Temporal lobe (tissue), 4 donors: ENCODE measurements at places on chromosomes 3 and 15. TPM values are rescaled to one million over a fixed set of nuclear protein-coding genes. Genes with fewer than 3 reads are reported as not detected.

The RARB gene
- total RNA-seq, result 8.1 TPM

The ARHGEF3 gene
- 31.7 TPM for total RNA-seq

The WDR93 gene
- total RNA-seq, result 0.25 TPM

The COL8A1 gene
- total RNA-seq, result 3.4 TPM

The OXTR gene
- total RNA-seq, result 0.74 TPM

The CACNA1D gene
- 20.9 TPM for total RNA-seq
